ENCODE measurements at places on chromosomes 2 and 18.

DNA sequence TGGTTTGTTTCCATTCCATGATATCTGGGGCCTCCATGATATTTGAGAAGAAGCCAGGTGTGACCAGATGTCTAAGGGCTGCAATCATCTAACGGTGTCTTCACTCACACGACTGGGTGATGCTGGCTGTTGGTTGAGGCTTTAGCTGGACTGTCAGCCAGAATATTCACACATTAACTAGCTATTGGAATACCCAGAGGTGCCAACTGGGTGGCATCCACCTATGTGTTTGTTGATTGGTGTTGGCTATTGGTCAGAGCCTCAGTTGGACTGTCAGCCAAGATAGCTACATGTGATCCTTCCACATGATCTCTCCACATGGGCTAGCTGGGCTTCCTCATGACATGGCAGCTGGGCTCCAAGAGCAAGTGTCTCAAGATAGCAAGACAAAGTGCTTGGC lies 117.4 kb downstream of the CDCA7 start:
- no peak for DNase-seq

- DNase-seq = no peak
These were observed 159.4 kb downstream of the TTC27 start for GRCh38 chr2:32787207-32787606.

GRCh38 chr2:127562936-127563335 lies 27.5 kb downstream of the MYO7B start:
- no peak for DNase-seq

- DNase-seq = no peak
These were observed 471.1 kb upstream of the MEX3C start for GRCh38 chr18:51668607-51669006.

DNA sequence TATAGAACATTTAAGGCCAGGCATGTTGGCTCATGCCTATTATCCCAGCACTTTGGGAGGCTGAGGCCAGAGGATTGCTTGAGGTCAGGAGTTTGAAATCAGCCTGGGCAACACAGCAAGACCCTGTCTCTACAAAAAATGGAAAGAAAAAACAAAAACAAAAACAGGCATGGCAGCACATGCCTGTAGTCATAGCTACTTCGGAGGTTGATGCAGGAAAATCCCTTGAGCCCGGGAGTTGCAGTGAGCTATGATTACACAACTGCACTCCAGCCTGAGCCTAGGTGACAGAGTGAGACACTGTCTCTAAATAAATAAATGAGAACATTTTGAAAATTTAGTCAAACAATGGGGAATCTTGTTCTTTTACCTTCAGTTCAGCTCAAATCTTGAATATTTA lies 12.1 kb upstream of the YES1 start:
- no peak for DNase-seq

GRCh38 chr2:237411683-237412423 lies 2.1 kb downstream of the COL6A3 start:
- no peak for DNase-seq

DNA sequence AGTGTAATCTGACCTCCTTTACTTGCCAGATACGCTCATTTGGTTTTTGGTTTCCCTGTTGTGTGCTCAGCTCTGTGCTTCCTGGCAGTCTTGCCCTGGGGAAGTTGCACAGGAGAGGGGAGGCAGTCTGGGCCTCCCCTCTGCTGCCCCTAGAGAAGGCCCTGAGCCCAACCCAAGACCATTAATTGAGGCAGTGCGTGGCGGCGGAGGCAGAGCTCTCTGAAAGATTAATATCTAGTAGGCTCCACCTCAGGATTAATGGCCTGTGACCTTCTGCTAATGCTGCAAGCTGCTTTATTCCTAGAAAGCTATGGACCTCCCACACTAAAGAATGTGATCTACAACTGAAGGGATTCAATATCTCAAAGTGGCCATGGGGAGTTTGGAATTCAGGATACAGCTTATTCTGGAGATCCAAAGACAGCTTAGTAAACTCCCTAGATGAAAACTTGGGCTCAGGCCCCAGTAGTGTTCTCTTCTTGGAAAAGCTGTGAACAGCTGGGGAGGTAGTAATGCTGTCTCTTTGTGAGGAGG lies 41.4 kb upstream of the MAPRE2 start:
- DNase-seq = no peak

- no peak for DNase-seq
These were observed 237.2 kb downstream of the RNF152 start for GRCh38 chr18:61655630-61656029.

GRCh38 chr2:60708630-60709320 lies 47.3 kb upstream of the PAPOLG start:
- no peak for DNase-seq

DNA sequence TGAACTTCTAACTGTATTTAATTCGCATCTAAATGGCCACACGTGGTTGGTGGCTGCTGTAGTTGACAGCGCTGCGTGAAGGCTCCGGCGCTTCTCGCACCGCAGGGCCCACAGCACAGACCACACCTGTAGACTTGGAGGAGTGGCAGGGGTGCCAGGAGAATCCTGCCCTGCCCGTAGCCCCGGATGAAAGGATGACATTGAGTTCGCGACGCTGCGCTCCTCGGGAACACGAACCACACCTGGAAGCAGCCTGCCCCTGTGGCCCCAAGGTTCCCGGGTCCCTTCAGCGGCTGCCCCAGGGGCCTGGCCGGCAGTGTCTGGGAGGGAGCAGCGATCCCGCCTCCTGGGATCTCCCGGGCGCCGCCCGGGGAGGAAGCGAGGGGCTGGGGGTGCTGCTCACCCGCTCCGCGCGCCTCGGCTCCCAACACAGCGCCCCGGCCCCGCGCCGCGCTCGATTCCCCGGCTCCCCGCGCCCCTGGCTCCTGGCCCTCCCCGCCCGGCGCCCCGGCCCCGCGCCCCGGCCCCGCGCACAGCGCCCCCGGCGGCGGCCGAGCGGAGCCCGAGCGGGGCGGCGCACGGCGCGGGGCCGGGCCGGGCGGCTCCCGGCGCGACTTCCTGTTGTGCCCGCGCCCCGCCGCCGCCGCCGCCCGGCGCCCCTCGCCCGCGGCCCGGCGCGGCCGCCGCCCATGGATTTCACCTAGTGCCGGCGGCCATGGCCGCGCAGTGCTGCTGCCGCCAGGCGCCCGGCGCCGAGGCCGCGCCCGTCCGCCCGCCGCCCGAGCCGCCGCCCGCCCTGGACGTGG lies at the start of gene RNPEPL1:
Gene RNPEPL1 (plus strand): TSS at position 613 of the 806 bp plus-strand sequence. CDS start 103 bp downstream, at position 716.
- DNase-seq = peak; percentile 69

GRCh38 chr2:126699018-126699417 lies 43.1 kb downstream of the GYPC start:
- no peak for DNase-seq

GRCh38 chr18:408367-408766 lies 92.1 kb downstream of the COLEC12 start:
- no peak for DNase-seq

DNA sequence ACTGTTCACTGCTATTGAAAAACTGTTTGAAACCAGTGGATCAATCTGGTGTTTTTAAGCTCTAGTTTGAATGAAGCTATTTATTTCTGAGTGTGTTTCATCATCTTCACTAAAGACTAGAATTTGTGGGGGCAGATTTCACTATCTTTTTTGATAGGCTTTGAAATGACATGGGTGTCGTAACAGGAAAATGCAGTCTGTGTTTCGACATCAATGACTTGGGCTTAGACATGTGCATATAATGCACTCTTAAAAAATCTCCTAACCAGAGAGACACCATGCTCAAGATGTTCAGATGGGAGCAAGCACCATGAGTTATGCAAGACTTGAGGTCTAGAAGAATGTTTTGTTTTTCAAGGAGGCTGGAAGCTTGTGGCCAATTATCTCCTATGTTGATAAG lies 221.6 kb downstream of the GPD2 start:
- no peak for DNase-seq

GRCh38 chr2:21356086-21356856 lies 232.5 kb downstream of the TDRD15 start:
- no peak for DNase-seq

Measured in CD4-positive, alpha-beta T cell treated with Interleukin-10 for 1 hour (primary cell).